ENCODE measurements at places on chromosomes 7 and 10.

GRCh38 chr10:11179516-11180105 is 161.9 kb downstream of the CELF2 start:
- DNase-seq: no peak

DNA sequence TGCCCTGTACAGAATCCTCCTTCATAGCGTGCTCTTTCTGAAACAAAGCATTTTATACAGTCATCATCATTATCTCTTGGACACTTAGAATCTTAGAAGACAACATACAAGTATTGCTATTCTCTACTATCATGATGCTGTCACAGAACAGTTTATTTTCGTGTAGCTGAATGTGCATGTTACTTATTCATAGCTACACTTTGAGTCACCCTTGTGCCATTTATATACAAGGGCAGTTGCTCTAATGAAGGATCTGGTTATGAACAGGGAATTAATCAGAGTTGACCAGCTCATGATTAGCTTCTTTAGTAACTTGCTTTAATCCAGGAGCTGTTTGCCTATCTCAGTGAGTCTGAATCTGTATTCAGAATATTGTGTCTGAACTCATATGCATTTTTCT is 11.2 kb downstream of the CASP2 start:
- no peak for DNase-seq

- DNase-seq: no peak
These were observed 121.0 kb upstream of the FAM171A1 start for GRCh38 chr10:15491856-15492642.

GRCh38 chr7:93284908-93285307 is 52.7 kb downstream of the VPS50 start:
- DNase-seq: no peak

- DNase-seq: no peak
These were observed 135.1 kb downstream of the CHN2 start for GRCh38 chr7:29329686-29330085.

DNA sequence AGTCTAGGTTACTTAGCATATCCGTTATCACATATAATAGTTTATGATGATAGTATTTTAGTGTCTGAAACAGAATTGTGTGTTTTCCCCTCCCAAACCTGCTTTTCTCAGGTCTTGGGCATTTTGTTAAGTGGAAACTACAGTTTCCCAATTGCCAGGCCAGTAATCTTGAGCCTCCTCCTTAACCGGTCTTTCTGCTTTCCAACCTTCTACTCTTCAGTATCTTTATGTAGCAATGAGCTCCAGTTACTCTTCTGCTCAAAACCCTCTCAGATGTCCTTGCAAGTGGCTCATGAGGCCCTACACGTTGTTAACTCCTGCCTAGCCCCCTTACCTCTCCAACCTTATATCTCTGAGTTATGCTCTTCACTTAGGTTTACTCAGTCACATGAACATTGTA is 22.0 kb downstream of the WAC start:
- DNase-seq: no peak

DNA sequence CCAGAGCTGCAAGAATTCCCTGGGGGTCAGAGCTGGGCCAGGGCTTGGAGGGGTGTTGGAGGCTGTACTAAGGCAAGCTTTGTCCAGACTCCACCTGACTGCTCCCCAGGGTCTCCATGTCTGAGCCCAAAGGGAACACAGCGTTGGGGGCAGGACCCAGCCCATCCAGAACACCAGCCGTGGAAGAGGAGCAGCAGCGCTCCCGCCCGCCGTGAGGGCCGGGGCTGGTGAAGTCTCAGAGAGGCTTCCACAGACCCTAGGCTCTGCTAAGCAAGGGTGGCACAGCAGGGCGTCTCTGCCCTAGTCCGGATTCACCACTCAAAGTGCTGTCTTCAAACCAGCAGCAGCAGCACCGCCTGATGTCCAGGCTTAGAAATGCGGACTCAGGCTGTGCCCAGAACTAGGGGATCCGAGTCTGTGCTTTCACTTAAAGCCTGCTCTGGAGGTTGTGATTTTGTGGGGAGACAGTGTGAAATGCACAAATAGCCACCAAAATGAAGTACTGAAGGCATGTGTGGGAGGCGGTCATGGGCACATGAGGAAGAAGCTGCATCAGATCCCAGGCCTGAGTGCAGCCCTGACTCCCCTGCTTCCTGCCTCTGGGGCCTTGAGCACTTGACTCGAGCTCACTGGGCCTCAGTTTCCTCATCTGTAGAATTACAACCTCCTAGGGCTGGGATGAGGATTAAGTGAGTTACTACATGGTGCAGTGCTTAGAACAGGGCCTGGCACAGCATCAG is 16.6 kb upstream of the AQP1 start:
- DNase-seq: no peak

DNA sequence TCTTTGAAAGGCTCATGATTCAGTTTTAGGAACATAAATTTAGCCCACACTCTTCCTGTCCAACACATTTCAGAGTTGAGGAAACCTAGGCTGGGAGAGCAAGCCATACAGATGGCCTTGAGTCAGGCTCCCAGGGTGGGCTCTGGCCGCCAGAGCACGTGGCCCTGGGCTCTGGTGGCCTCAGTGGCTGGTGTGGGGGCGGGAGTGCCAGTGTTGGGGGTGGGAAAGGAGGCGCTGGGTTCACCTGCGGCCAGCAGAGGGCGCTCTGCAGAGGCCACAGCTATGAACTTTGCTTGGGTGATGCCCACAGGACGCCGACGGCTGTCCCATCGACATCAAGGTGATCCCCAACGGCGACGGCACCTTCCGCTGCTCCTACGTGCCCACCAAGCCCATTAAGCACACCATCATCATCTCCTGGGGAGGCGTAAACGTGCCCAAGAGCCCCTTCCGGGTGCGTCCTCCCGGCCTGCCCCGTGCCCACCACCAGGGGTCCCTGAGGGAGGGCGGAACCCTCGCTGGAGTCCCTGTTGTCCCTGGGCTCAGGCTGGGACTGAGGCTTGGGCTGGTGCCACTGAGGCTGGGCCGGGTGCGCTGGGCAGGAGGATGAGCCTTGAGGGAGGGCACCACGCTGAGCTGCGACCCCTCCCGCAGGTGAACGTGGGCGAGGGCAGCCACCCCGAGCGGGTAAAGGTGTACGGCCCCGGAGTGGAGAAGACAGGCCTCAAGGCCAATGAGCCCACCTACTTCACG is 11.9 kb downstream of the FLNC start:
- DNase-seq: peak; percentile 73

GRCh38 chr10:96073722-96074121 is 30.3 kb downstream of the CCNJ start:
- DNase-seq: no peak

DNA sequence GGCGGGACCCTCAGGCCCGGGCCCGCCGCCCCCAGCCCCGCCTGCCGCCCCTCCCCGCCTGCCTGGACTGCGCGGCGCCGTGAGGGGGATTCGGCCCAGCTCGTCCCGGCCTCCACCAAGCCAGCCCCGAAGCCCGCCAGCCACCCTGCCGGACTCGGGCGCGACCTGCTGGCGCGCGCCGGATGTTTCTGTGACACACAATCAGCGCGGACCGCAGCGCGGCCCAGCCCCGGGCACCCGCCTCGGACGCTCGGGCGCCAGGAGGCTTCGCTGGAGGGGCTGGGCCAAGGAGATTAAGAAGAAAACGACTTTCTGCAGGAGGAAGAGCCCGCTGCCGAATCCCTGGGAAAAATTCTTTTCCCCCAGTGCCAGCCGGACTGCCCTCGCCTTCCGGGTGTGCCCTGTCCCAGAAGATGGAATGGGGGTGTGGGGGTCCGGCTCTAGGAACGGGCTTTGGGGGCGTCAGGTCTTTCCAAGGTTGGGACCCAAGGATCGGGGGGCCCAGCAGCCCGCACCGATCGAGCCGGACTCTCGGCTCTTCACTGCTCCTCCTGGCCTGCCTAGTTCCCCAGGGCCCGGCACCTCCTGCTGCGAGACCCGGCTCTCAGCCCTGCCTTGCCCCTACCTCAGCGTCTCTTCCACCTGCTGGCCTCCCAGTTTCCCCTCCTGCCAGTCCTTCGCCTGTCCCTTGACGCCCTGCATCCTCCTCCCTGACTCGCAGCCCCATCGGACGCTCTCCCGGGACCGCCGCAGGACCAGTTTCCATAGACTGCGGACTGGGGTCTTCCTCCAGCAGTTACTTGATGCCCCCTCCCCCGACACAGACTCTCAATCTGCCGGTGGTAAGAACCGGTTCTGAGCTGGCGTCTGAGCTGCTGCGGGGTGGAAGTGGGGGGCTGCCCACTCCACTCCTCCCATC is 82.7 kb downstream of the PAX2 start:
- DNase-seq: peak; percentile 67

DNA sequence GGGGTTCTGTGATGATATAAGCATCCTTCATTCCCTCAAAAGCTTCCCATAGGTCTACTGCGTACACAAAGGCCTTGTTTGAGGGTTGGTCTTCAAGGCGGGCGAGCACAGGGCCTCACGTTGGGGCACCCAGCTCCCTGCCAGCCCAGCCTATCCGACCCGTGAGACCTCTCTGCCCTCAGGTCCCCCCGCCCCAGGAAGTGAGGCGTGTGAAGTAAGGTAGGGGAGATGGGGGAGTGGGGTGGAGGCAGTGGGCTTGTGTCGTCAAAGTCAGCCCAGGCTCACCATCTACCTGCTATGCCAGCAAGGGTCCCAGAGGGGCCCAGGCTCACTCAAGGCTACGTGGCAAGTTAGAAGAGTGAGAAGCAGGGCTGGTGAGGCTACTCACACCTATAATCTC is 47.6 kb upstream of the ELFN1 start:
- DNase-seq: no peak

GRCh38 chr7:133650487-133651300 is 397.8 kb downstream of the EXOC4 start:
- no peak for DNase-seq

DNA sequence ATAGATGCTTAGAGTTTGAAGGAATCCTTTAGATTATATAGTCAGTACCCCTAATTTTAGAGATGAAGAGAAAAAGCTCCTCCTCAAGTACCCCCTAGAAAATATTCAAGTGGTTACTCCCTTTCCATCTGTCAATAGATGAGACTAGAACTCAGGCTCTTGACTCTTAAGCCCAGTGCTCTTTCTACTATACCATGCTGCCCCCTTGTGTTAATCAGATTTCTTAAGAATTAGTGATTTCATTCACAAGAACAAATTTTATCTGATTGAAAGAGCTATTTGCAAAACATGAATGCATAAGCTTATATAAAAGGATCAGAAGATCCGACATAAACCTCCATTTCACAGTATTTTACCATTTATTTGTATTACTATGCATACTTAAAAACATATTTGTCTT is 179.3 kb downstream of the TFEC start:
- DNase-seq: no peak

DNA sequence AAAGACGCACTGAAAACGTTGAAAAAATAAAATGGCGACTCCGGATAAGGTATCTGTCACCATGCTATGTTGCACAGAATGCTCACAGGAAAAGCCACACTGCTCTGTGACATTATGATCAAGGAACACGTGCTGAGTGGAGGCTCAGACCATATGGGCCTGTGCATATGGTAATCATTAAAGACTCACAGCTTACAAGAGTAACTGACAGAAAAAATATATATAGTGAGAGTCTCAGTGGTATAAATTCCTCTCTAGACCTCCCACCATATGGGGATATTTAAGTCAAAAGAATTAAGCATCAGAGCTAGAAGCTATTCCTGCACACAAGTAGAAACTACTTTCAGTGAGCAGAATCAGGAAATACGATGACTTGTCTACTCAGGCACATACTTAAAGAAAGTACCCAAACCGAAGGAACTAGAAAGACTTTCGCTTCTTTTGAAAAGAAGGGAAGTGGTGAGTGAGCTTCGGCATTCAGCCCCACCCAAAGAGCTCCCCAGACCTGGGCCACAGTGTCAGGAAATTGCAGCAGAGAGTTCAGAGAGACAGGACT is 65.1 kb upstream of the MPP7 start:
- no peak for DNase-seq

DNA sequence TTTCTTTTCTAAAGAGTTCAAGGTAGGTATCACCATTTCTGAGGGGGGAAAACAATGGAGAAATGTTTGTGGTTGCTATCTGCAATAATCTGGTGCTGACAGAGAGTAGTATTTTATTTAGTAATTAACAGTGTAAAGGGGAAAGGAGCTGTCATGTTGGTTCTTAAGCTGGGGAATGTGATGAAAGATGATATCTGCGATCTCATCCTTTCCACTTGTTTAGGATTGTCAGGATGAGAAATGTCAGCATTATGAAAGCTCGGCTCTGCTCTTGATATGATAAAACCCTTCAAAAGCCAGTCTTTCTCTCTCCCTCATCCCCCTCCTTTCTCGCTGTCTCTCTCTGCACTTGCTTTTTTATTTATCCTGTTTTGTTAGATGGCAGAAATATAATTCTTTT is 106.1 kb downstream of the POU6F2 start:
- no peak for DNase-seq

- no peak for DNase-seq
These were observed 101.8 kb upstream of the STRIP2 start for GRCh38 chr7:129332254-129333035.

- DNase-seq: no peak
These were observed 14.1 kb downstream of the ESYT2 start for GRCh38 chr7:158815083-158815799.

GRCh38 chr10:21927631-21928353 is 75.7 kb downstream of the DNAJC1 start:
- DNase-seq: no peak

Measured in BE2C (cell line).